ENCODE measurements at places on chromosomes 1 and 21. TPM values are rescaled to one million over a fixed set of nuclear protein-coding genes. Genes with fewer than 3 reads are reported as not detected.

Gene CD2
- not detected for total RNA-seq

Gene PDPN
- 14.1 TPM for total RNA-seq

Gene ACTA1
- total RNA-seq, result 82.8 TPM

Gene CDKN2C
- total RNA-seq, result 19.9 TPM

Gene ANGPTL1
- total RNA-seq, result 62.8 TPM

Gene CDA
- not detected for total RNA-seq

Gene KDM5B
- 369 TPM for total RNA-seq

Gene TRNAU1AP
- total RNA-seq, result 28.0 TPM

Gene NFASC
- 30.6 TPM for total RNA-seq

Gene LCE2C
- not detected for total RNA-seq

Gene SLAMF9
- total RNA-seq, result not detected

Gene KCNJ15
- total RNA-seq, result 0.38 TPM

Gene LRP8
- total RNA-seq, result 52.0 TPM

Gene HRNR
- not detected for total RNA-seq

Gene MROH7
- total RNA-seq, result 8.5 TPM

Gene OPRD1
- 5.2 TPM for total RNA-seq

Gene PLPPR4
- 39.2 TPM for total RNA-seq

Gene PBXIP1
- total RNA-seq, result 118 TPM

Gene GJB4
- 0.33 TPM for total RNA-seq

Gene AMY1A
- total RNA-seq, result not detected

Gene MIXL1
- not detected for total RNA-seq

Gene FBXO2
- 1.8 TPM for total RNA-seq

Gene TBX19
- 1.8 TPM for total RNA-seq

Gene NHLH2
- 18.4 TPM for total RNA-seq

Gene KCNA10
- not detected for total RNA-seq

Gene CASZ1
- total RNA-seq, result 58.1 TPM

Gene CELA3B
- total RNA-seq, result not detected

Gene MAN1C1
- 29.9 TPM for total RNA-seq

Gene WDR77
- total RNA-seq, result 31.8 TPM

Gene CCDC181
- 57.0 TPM for total RNA-seq

Gene LENEP
- total RNA-seq, result 6.0 TPM

Gene PBX1
- total RNA-seq, result 141 TPM

Gene NHLH1
- total RNA-seq, result 2.7 TPM

Gene GBP3
- total RNA-seq, result 5.4 TPM

All from camera-type eye (tissue), 1 donor.